WTC11 (cell line): ENCODE measurements at places on chromosomes 3 and 15. TPM values are rescaled to one million over a fixed set of nuclear protein-coding genes. Genes with fewer than 3 reads are reported as not detected.

DNA sequence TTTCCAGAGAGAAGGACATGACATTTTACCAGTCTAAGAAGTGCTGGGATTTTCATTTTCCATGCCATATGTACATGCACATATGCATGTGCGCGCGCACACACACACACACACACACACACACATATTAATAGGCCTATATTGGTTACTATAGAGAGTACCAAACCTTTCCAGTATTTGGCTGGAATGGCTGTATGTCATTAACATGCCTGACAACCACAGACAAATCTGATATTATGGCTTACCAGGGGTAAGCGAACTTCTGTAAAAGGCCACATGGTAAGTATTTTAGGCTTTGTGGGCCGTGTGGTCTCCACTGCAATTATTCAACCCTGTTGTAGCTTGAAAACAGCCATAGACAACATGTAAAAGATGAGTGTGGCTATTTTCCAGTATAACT is 97.2 kb upstream of the TSPAN3 start:
- no peak for DNase-seq

GRCh38 chr3:152857082-152857481 is 22.2 kb downstream of the P2RY1 start:
- DNase-seq = no peak

GRCh38 chr15:71629781-71630474 is 180.4 kb upstream of the NR2E3 start:
- no peak for DNase-seq

- no peak for DNase-seq
Measured at GRCh38 chr15:45399381-45400212, 21.3 kb upstream of the GATM start.

DNA sequence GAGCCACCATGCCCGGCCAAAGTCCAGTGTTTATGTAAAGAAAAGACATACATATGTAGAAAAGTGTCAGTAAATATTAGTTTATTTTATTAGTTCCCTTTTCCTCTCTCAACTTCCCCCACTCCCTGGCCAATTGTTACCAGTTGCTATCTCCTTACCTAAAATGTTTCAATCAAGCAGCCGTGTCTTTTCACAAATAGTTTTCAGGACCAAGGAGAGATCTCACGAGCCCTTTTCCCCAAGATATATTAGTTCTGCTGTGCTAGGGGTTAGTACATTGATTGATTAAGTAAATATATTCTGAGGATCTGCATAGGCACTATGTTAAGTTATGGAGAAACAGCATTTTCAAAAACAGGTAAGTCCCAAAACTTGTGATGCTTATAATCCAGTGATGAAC is 87.4 kb downstream of the ZIC4 start:
- no peak for DNase-seq

DNA sequence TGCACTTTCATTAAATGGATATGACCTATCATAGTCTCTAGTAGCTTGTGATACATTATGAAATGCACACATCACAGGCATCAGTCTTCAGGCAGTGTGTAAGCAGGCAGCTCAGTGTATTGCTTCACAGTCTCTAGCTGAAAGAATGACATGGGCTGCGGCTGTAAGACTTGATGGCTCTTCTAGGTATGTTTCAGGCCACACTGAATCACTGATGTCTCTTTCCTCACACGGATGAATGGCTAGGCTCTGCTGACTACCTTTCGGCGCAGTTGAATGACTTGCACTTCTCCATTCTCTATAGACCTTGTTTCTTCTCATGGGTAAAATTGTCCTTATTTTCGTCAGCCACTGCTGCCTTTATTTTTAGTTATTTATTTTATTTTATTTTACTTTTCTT is 15.4 kb downstream of the APH1B start:
- DNase-seq = no peak

- peak; percentile 16 for DNase-seq
Measured at GRCh38 chr3:178112134-178112533, 424.1 kb upstream of the KCNMB2 start.

- no peak for DNase-seq
Measured at GRCh38 chr3:62777130-62777529, 98.1 kb downstream of the CADPS start.

DNA sequence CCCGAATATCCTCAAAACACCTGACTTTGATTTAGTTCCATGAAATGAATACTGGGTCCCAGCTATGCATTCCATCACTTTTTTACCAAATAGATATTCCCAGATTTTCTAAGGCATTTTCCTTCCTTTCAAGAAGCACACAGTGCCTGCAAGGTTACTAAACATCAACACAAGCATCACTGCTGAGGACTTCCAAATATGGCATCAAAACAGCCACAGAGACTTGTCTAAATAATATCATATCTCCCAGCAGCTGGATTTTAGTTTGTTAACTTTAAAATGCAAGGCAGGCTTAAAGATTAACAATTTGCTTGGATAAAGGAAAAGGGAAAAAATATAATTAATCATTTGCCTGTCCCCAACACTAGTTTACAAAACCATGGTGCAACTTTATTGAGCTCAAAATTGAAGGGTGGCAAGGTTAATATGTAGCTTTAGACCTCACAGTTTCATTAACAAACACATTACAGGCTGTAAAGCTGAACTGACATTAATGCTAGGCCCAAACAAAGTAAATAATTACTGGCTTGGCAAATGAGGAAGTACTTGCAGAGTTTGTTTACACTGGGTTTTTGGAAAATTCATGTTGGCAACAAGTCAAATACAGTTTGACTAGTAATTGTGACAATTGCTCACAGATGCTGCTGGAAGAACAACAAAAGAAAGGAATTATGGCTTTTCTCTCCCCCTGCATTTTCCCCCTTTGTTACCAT is 401.7 kb upstream of the CDIN1 start:
- DNase-seq = no peak

DNA sequence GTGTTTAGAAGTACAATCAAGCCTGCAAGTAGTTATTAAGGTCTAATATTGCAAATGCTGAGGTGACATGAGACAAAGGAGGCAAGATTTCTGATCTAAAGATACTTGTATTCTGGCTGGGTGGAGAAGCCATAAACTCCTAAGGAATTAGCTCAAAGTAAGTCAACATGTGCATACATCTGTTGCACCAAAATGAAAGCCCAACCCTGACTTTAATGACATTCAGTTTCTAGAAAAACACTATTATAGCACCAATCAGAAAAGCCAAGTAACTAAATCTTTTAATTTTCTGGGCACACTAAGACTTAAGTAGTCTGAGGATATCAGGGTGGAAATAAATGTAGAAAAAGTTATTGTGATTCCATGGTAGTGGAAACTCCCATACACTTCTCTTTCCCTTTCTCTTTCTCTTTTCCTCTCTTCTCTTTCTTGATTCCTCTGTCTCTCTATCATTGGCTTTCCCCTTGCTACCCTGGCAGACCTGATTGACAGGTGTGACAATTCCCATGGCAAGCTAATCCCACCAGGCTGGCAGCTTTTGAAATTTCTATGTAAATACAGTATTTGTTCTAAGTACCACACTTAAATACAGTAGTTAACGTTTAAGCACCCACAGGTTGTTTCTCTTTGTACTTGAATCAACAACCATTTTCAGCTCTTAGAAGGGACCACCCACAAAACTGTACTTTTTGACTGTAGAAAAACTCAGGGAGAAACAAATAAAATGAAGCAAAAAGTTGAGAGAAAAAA is 528.4 kb upstream of the SEMA6D start:
- peak; percentile 19 for DNase-seq

DNA sequence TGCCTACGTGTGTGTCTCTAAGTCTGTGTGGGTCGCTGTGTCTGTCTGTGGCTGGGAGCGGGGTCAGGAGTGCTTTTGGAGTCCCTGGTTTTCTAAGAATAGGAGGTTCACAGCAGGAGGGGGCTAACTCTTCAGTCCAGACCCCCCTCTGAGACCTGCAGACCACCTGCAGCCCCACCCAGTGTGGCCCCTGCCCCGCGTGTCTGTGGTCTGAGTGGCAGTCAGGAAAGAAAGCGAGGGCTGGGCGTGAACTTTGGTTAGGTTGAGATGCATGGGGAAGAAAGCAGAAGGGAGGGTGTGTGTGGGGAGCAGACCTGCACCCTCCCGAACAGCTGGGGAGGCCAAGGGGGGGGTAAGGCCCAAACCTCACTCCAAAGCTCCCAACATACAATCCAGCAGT is 144.9 kb upstream of the TPM1 start:
- DNase-seq = no peak

- no peak for DNase-seq
Measured at GRCh38 chr3:133924041-133924440, 28.4 kb upstream of the RAB6B start.

GRCh38 chr3:61699622-61700021 is 138.3 kb downstream of the PTPRG start:
- no peak for DNase-seq

DNA sequence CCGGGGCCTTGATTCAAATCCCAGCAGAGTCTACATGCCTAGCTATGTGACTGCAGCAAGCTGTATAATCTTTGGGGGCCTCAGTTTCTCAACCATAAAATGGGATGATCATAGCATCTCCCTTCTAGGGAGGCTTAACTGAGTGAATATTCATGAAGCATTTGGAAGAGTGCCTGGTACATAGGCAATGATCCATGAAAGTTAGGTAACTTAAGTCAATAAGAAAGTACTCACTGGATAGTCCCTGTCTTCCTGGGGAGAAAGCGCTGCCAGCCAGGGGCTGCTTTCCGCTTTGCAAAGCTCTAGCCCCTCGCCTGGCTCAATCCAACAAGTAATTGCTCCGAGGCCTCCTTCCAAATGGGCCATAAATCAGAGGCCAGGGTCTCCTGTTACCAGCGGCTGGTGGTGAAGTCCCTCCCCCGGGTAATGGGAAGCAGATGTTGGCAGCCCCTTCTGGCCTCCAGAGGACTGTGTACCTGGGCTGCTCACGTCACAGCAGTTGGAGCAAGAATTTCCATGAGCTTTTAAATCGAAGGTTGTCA is 521.9 kb upstream of the PROK2 start:
- peak; percentile 52 for DNase-seq

DNA sequence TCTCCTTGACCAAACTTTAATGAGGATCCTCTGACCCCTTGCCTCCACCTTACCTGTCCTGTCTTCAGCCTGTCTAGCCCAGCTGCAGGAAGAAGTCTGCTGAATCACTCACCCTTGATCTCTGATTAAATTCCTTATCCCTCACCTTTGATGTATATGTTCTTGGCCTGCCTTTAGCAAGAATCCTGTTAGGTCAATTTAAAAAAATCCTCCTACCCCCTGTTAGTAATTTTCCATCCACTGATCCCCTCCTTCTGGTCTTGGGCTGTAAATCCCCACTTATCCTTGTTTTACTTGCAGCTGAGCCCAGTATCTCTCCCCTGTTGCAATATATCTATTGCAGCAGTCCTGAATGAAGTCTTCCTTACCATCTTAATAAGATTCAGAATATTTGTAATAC is 39.0 kb downstream of the MYH15 start:
- DNase-seq = no peak

DNA sequence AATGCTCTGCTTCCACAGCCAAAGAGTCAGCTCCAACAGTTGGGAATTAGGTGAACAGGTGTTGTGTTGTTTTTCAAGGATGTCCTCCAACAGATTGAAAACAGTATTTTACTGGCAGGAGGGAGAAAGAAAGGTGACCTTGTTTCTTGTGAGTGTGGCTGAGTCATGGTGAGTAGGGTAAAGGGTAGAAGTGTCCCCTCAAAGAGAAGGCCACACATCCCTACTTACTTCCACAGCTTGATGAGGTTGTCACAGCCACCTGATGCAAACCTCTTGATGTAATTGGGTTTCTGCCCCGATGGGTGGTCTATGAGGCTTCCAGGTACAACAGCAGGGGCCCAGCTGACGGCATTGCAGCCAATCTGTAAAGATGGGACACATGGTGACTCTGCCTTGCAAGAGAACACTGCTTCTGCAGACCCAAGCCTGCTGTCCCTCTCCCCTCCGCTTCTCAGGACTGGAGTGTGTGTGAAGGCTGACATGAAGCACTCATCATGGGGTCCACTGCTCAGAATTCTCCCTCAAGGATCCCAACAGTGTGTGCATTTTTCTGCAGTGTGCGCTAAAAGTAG is 12.7 kb upstream of the GHRL start:
- DNase-seq = no peak

- no peak for DNase-seq
Measured at GRCh38 chr3:134001251-134001650, 28.5 kb downstream of the SLCO2A1 start.

- DNase-seq = no peak
Measured at GRCh38 chr3:123668906-123669305, 84.1 kb upstream of the HACD2 start.

- no peak for DNase-seq
Measured at GRCh38 chr15:101181349-101181748, 70.5 kb downstream of the CHSY1 start.

GRCh38 chr3:61055447-61055846 is 195.8 kb downstream of the FHIT start:
- DNase-seq = no peak

DNA sequence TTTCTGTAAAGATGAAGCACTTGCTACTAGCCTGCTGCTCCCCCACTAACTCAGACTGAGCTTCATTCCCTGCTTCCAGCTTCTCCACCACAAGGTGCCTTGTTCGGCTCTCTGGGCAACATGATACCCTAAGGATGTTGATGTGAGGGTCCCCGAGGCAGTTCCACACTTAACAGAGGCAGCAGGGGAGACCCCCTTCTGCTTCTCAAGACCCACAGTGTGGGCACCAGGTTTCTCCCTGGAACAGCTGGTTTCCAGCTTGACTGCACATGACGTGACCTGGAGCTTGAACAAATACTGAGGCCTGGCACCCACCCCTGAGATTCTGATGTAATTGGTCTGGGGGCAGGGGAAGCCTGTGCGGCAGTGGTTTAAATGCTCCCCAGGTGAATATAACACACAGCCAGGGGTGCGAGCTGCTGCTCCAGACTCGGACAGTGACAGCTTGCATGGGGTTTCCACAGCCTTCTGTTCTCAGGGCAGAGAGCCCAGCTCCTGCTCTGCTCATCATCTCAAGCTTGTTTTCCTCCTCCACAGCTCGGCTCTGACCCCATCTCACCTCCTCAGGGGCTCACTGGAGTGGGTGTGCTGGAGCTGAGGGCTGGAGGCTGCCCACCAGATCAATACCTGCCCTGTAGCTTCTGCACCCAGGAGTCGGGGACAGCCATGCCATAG is 95.0 kb upstream of the HACD2 start:
- DNase-seq = no peak

DNA sequence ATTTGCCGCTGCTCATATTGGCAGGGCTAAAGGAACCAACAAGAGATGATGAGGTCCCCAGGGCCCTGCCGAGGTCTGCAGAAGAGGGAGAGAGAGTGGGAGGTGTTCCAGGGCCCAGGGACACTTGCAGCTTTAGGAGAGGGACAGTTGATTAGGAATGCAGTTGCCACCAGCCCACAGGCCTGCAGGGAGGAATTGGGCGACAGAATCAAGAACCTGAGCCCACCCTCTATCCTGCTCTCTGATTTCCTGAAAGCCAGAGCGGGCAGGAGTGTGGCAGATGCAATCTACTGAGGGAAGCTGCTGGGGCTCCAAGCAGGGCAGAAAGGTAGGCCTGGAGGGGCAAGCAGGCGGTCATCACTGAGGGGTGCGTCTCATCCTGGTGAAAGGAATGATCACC is 12.1 kb upstream of the PRR23E start:
- no peak for DNase-seq

Gene CA12
- total RNA-seq = 2.8 to 3.3 TPM (median 2.8 TPM) in 3 replicates

Gene HTR3E
- total RNA-seq = not detected in 3 replicates

Gene PRRT3
- total RNA-seq = 9.2 to 11.5 TPM (median 11.4 TPM) in 3 replicates

Gene FETUB
- not detected in 3 replicates for total RNA-seq

Gene PRICKLE2
- 4.5 to 5.6 TPM (median 4.7 TPM) in 3 replicates for total RNA-seq

Gene NEK11
- 1.6 to 1.8 TPM (median 1.7 TPM) in 3 replicates for total RNA-seq

Gene GLDN
- total RNA-seq = 0.77 to 1.8 TPM (median 1.7 TPM) in 3 replicates

Gene DPPA2
- total RNA-seq = 14.9 to 15.8 TPM (median 15.0 TPM) in 3 replicates
